ENCODE measurements at places on chromosomes 7 and 10. TPM values are rescaled to one million over a fixed set of nuclear protein-coding genes. Genes with fewer than 3 reads are reported as not detected.

The UFSP1 gene
- total RNA-seq: 4.0 TPM

The GRID1 gene
- 0.33 TPM for total RNA-seq

The HABP2 gene
- not detected for total RNA-seq

The HKDC1 gene
- 2.1 TPM for total RNA-seq

The MKX gene
- 15.0 TPM for total RNA-seq

The TRPV6 gene
- not detected for total RNA-seq

The GPR15LG gene
- not detected for total RNA-seq

The AEBP1 gene
- 133 TPM for total RNA-seq

The OR2A7 gene
- total RNA-seq: 0.50 TPM

The GNAT3 gene
- total RNA-seq: not detected

The C10orf67 gene
- under 0.01 TPM for total RNA-seq

The ABCA13 gene
- 0.26 TPM for total RNA-seq
